ENCODE measurements at places on chromosomes 12 and 14.

DNA sequence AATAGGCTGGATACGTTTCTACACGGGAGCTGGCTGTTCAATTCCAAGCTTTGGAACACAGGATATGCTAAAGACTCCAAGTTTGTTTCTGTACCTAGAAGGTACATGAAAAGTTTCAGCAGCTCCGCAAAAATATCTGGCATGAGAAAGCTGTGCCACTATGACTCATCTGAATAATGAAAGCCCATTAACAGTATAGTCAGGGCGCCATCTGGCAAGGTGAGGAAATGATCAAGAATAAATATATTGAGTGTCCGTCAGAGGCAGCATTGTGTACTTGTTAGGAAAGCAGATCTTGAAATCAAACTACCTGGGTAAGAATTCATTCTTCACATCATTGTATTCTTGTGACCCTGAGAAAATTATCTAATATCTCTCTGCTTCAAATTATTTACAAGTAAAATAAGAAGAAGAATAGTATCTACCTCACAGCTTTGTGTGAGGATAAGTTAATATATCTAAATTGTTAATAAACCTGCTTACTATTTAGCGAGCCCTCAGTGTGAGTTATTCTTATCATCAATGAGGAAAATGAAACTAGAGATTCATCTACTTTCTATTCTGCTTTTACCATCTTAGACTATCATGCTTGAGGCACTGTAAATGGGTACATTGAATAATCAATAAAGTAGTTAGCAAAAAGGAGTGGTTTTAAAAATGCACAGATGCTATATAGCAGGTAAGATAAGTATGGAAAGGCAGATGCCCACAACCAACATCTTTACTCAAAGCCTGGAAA lies 53.5 kb downstream of the FSCB start:
- DNase-seq: no peak

GRCh38 chr12:459430-460258 lies at the start of gene B4GALNT3:
B4GALNT3 (plus strand) TSS chr12:459939; CDS start chr12:460377, 438 bp downstream.
- peak; percentile 47 for DNase-seq

DNA sequence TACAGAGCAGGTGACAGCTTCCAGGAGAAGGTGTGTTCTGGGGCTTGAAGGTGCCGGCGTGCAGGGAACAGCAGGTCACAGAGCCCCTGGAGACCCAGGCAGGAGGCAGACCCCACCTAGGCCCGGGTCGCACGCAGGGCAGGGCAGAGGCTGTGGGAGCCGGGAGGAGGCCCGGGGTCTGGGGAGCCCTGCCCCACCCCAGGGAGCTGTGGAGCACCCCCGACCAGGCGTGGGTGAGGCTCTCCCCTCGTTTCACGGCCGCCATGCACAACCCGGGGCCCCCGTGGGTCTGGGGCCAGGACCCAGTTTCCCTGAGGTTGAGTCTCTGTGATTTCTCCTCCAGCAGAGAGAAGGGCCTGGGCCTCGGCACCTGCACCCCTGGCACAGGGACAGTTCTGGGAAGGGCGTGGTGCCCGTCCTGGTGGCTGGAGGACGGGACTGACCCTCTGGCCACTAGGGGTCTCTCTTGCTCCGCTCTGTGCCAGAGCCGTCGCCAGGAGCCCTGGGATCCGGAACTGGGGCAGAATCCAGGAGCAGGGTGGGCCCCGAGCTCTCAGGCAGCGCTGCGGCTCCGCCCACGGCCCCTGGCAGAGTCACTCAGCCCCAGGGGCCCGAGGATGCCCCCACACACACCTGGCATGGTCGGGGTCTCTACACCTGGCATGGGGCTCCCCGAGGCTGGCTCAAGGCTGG lies 75.2 kb upstream of the FBRSL1 start:
- DNase-seq: peak; percentile 92

DNA sequence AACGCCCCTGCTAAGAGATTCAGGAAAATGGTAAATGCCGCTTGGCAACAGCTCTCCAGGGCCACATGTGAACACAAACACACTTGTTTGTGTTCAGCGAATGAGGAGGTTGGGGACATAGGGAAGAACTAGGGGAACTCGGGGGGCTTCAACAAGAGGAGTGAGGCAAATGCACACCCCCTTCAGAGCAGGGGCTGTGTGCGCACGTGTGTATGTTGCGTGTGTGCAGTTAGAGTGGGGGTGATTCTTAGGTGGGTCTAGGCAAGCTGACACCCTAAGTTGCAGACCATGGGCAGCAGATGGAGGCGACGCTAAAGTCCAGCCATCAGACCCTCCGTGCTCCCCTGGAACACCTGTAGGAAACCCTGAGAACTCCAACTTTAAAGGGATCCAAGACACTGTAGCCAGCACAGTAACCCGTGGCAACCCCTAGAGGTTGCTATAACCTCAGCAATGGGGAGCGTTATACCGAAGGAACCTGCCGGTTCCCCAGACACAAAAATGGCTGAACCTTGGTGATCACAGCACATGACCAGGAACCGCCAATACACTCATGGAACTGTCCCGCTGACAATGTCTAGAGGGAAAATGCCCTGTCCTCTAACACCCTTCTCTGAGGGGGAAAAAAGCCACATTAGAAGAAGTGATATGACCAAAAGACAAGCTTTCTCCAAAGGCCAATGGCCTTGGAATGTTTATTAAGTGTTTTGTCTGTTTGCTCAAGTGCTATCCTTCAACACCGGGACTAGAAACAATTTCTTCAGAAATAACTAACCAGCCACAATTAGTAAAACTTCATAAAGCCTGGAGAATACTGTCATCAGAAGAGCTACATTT lies 86.5 kb upstream of the CEP83 start:
- DNase-seq: peak; percentile 51

DNA sequence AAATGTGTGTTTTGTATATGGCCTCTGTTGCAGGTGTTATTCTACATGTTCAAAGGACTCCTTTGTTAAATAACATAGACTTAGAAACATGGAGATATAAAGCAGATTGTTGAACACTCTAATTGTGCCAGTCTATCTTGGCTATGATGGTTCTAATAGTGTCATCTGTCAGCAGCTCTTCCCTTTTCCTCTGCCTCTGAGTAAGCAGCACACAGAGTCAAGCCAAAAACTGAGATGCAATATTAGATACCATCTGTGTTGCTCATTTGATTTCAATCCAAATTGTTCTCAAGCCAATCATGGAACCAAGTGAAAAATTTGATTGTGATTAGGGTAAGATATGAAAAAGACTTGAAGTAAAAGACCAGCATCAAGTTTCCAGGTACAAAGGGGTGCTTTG lies 871.1 kb upstream of the MGAT4C start:
- no peak for DNase-seq

GRCh38 chr12:124345795-124346194 lies 50.9 kb downstream of the RFLNA start:
- no peak for DNase-seq
